ENCODE measurements at places on chromosomes 2 and 18.
A peak's percentile ranks its signal among the peaks of the same experiment; 100 is the strongest.

DNA sequence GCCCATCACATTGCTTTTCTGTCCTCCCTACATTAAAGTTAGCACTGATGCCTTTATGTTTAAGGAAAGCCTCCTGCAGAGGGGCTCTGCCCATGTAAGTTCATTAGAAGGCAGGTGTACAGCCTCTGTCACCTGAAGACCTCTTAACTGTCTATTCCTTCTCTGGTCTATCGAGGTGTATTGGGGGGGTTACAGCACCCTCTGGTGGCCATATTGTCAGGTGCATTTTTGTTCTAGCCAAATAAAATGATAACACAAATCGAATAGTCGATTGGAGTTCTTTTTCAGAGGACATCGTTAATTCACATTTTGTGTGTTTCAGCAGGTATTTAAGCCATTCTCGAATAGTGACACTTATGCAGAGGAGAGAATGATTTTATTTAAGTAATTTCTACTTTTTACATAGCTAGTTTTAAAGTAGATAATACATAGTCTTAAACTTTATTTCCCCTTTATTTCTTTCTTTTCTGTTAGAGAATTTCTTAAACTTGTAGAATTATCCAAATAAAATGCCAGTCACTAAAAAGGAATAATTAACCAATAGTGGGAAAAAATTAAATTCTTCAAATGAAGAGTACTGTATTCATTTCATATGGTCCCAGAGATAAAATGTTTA is 136.8 kb downstream of the NEDD4L start:
- DNase-seq, result no peak

GRCh38 chr2:15927551-15928218 is 12.7 kb upstream of the MYCN start:
- DNase-seq, result no peak

GRCh38 chr2:11907190-11907589 is 160.8 kb downstream of the LPIN1 start:
- DNase-seq, result no peak

DNA sequence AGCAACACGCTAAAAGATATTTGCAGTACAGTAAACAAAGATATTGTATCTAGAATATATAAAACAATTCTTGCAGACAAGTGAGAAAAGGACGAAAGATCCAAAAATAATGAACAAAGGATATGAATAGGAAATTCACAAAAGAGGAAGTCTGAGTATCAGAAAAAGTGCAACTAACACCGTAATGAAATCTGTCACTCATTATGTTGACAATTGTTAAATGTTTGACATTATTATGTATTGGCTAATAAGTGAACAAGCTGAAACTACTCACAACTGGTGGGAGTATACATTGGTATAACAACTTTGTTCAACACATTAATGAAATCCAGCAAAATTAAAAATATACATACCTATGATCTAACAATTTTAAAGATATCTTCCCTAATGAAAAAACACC is 36.7 kb upstream of the ASXL3 start:
- no peak for DNase-seq

DNA sequence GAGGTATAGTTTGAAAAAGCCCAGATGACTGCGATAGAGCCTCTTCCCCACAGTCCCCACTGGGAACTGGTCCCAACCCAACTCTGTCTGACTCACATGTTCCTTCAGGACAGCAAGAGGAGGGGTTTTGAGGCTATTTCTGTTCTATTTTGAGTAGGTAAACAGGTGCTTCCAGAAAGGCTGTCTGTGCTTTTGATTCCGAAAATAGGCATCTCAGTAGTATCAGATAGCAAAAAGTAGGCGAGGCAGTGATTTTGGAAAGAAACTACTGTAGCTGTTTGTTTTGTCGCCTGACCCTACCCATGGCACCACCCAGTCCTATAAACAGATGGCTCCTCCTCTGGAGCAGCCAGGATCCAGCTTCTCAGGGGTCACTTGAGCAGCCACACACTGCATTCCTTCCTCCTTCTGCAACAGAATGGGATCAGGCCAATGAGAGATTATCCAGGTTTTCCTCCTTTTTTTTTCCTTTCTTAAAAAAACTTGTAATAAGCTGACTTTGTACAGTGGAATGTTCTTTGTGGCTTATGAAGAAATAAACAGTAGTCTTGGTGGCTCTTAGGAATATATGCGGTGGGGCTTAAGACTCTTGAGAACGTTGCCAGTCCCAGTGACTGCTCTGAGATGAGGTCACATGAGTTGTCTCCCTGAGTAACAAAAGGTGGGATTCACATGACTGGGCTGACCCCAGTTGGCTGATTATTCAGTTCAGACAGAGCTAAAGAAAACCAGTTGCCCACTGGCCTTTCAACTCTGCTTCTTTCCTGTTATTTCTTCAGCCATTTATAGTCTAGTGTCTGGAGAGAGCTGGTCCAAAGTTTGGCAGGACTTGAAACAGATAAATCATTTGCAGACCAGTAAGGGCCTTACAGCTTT is 98.6 kb downstream of the KCNS3 start:
- DNase-seq, result peak; percentile 98

DNA sequence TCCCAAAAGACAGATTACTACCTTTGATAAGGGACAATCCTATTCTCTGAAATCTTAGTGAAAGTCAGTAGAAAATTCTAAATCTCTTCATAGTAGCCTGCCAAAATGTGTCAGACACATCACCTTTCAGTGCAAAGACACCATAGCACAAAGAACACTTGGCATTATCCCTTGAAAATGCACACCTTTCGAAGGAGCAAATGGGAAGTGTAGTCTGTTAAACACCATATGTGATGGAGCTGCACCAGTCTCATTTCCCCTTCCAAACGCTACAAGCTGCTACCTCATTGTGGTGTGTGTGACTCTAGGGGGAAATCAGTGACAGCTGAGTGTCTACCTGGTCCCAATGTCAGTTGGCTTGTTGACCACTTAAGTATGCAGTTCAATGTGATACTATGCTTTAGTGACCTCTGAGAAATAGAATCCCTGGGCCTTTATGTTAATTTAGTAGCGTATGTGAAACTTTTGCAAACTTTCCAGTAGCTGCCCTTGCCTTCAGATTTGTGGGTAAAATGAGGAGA is 551.7 kb downstream of the ARHGAP15 start:
- DNase-seq, result no peak

DNA sequence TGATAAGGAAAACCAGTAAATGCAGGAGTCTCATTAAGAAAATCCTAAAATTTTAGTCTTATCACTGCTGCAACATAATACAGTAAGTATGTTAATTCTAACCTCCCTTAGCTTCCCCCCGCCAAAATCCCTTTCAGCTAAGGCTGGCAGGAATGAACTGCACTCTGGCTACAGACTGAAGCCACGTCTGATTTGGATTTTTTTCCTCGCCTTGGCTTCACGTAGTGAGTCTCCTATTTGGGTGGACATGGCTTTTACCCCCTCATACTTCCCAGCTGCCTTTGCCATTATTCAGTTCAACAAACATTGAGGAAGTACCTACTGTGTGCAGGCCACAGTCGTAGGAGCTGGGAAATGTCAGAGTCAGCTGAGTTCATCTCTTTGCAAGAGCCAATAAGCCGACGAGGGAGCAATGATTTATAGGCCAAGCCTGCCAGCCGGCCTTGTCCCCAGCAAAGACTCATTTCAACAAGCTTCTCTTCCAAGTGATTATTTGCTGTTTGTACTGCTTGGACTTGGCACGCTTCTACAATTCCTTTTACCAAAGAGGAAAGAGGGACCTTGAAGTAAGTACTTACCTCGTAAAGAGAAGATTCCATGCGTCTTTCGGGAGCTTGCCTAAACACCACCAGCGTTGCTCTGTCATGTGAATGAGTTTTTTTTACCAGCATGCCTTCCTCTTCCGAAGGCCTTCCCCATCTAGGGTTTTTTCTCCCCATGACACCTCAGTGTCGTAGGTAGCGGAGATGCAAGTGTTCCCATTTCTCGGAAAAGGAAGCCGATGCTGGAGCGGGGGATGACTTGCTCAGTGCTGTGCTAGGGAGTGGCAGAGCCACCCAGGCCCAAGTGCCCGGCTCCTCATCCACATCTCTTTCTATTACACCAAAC is 138.6 kb downstream of the KLHL29 start:
- DNase-seq, result peak; percentile 22

DNA sequence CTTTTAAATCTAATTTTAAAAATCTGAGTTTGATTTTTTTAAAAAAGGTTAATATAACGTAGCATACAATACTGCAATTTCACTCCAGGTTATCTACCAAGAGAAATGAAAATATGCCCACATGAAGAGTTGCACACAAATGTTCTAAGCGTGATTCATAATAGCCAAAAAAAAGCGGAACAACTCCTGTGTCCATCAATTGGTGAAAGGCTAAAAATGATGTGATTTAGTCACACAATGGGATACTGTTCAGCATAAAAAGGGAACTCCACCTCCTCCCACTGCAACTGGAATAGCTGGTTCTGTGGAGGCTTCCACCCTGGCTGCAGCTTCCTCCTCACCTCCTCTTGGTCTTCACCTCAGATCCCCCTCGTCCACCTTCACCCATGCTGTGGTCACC is 132.8 kb downstream of the PIK3C3 start:
- DNase-seq, result no peak

- DNase-seq, result no peak
Measured at GRCh38 chr2:143899987-143900386, 619.9 kb downstream of the ZEB2 start.

DNA sequence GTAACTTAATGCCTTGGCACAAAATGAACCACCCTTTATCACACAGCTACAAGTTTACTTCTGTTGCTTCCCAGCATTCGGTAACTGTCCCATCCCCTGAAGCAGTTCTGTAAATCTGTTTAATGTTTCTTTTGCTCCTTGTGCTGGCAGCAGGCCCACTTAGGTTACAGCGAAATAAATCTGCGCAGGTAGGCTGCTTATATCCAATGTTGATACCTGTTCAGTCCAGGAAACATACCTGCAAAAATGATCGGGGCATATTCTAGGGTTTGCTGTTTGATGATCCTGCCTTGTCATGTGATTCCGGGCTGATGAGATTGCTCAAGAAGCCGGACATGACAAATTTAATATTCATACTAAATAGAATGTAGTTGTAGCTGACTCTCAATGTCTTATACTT is 23.3 kb downstream of the PELI1 start:
- DNase-seq, result no peak

DNA sequence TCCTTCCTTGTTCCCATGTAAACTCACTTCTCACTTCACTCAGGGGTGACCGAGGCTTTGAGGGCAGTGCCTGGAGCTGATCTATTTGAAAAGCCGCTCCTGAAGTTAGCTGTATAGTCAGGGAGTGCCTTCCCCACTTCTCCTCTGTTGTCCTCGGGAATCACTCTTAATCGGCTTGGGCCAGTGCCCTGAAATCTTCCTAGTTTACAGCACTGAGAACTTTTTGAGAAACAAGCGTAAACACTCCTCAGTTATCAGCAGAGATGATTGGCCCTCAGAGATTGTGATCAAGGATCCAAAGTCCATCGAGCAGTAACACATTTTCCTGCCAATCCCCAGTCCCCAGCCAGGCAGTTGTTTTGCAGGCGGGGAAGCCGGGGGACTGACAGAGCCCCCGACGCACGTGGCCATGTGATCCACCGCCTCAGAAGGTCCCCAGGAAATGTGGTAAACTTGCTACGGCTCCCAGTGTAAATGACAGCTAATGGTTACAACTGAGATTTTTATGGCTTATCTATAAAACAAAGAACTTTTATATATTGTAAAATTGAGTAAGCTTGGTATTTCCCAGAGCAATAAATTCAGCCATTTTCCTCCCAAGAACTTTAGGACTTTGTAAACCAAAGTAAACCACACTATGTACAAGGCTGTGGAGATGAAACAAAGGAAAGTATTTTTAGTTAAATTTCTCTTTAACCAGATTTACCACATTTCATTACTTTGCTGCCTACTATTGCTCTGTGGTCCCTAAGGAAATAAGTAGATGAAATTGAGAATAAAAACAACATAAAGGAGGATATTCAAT is 53.5 kb downstream of the C18orf63 start:
- no peak for DNase-seq

GRCh38 chr2:44549856-44550255 is 188.1 kb downstream of the CAMKMT start:
- no peak for DNase-seq
